SK-N-SH treated with all-trans-retinoic acid at 6 μM for 48 hours (cell line): ENCODE measurements at places on chromosomes 4 and X.
A peak's percentile ranks its signal among the peaks of the same experiment; 100 is the strongest.

DNA sequence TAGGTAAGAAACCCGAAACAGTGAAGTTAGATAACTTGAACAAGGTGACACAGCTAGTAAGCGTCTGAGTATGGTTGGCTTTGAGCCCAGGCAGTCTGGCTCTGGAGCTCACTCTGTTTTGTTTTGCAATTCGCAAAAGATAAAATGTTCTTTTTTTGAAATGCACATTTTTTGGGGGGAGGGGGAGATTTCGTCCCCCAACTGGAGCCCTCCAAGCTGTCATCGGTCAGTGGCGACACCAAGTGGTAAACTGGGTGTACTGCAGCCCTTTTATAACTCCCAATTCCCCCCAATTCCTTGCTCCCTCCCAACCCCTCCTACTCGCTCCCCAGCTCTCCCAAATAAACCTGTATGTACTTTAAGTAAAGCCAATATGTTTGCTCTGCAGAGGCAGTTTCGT, 2.8 kb upstream of the CLCN5 start:
- no peak for ATAC-seq

GRCh38 chr4:5474756-5475155, 233.6 kb downstream of the EVC2 start:
- no peak for ATAC-seq

GRCh38 chrX:9141496-9141895, 107.6 kb upstream of the FAM9B start:
- ATAC-seq, result no peak

GRCh38 chrX:108558217-108558616, 118.6 kb downstream of the COL4A5 start:
- ATAC-seq, result no peak

GRCh38 chr4:78829296-78829695, 53.1 kb downstream of the BMP2K start:
- ATAC-seq, result peak; percentile 70

GRCh38 chrX:12595720-12596119, 195.5 kb upstream of the PRPS2 start:
- ATAC-seq, result no peak

DNA sequence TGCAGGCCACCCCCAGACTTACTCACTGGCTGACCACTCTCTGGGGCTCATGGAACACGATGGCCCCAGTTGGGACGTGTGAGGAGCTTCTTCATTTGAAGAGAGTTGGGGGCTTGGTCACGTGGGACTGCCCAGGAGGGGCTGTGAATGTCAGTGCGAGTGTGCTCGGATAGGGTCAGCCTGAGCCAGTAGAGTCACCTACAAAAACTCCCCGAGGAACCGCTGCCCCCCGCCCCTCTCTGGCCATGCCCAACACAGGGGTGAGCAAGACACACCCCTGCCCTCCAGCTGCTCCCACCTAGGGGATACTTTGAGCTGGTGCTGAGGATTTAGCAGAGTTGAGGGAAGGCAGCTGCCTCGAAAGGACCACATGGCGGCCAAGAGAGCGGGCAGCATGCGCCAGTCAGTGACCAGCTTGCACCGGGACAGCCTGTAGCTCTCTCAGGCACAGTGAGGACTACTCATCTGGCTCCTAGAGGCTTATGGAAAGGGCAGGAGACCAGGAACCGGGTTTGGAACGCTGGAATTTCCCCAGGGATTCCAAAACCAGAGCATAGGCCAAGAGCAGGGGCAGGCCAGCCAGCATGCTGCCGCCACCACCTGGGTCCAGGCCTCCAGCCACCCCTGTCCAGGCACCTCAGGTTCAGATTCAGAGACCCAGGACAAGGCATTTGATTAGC, 8.4 kb downstream of the PNMA6E start:
- no peak for ATAC-seq

GRCh38 chr4:142191901-142192300, 555.5 kb downstream of the IL15 start:
- ATAC-seq, result no peak

DNA sequence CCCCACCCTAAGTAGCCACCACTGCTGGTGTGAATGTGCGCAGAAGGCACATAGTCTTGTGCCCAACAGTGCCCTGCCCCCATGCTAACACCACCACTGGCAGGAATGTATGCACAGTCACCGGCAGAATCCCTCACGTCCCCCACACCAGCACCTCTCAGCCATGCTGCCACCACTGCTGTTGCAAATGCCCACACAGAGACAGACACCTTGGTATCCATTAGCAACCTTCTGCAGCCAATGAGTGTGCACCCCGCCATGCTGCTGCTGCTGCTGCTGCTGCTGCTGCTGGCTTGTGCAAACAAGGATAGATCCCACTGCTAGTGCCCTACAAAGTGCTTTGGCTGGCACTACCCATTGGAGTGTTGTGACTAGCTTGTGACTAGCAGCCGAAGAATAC, 52.4 kb upstream of the MMAA start:
- ATAC-seq, result peak; percentile 22; the same call in 2 of the 3 replicates

DNA sequence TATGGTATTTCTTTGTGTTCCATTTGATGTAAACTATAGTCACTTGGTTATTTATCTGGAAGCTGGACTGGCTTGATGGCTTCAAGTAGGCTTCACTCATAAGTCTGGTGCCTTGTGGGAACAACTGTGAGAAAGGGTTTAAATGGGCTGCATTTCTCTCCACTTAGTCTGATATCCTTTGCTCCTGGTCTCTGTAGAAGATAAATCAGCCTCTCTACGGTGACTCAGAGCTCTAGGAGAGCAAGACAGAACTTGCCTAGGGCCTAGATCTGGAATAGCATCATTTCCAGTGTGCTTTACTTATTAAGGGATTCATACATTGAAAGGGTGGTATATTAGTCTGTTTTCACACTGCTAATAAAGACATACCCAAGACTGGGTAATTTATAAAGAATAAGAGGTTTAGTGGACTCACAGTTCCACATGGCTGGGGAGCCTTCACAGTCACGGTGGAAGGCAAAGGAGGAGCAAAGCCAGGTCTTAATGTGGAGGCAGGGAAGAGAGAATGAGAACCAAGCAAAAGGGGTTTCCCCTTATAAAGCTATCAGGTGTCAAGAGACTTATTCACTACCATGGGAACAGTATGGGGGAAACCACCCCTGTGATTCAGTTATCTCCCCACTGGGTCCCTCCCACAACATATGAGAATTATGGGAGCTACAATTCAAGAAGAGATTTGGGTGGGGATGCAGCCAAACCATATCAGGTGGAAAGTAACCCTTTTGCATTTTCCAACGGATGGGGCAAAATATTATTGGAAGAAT, 1746.4 kb upstream of the PCDH7 start:
- no peak for ATAC-seq

DNA sequence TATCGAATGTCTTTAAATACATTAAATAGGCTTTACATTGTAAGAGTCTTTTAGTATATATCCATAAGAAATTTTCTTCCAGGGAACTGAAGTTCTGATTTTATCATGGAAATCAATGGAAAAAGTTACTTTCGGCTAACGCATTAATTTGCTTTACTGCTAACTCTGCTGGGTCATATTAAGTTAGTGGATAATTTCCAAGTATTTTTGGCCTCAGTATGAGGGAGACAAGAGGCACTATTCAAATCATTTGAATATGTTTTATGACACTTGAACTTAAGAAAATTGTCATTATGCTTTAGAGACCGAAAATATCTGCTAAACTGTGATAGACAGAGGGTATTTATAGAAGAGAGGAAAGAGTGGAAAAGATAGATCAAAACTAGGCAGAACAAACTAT, 237.5 kb downstream of the PCDH7 start:
- ATAC-seq, result no peak

DNA sequence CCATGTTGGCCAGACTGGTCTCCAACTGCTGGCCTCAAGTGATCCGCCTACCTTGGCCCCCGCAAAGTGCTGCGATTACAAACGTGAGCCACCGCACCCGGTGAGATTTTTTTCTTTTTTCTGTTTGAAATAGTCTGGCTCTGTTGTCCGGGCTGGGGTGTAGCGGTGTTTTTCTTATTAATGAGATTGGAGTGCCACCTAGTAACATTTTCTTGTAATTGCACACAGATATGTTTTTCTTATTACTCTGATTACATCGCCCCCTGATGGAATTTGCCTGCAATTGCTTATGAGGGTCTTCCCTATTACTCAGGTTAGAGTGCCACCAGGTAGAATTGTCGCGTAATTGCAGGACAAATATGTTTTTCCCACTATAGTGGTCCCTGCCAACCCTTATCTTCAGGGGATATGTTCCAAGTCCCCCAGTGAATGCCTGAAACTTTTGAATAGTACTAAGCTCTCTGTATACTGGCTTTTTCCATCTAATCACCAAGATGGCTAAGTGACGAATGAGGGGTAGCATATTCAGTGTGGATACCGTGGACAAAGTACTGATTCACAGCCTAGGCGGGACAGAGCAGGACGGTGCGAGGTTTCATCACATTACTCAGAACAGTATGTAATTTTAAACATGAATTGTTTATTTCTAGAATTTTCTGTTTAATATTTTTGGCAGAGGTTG, 8.6 kb upstream of the PDHA1 start:
- ATAC-seq, result no peak

DNA sequence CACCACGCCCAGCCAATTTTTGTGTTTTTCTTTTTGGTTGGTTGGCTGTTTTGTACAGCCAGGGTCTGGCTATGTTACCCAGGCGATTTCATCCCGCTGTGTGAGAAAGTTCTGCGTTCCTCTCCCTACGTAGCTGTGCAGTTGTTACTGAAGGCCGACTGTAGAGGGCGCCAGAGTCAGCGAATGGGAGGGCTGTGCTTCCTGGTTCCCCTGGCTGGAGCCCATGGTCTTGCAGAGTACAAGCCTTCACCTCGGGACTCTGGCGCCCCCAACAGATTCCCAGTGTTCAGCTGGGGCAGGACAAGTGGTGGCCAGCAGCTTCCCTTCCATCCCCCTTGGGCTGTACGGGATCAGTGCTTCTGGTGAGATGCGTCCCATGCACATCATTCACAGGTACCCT, 5.6 kb upstream of the CT45A1 start:
- ATAC-seq, result peak; percentile 84

- no peak for ATAC-seq
Observed at GRCh38 chrX:154348114-154348531, 26.3 kb downstream of the FLNA start.

DNA sequence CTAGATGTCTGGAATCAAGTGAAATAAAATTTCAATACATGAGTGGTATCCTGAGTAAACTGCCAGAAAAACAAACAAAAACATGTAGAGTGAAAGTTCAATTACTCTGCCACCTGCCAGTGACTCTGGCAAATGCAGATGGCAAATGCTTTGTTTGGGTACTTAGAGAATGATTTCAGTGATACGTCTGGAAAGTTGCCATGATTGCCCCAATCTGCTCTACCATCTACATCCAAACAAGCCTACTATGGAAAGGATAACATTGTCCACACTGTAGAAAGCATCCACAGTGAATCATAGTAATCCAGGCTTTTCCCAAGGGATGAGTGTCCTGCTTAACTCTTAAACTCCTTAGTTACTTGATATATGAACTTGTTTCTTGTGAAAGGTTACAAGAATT, 3.4 kb downstream of the SPATA4 start:
- ATAC-seq, result no peak

DNA sequence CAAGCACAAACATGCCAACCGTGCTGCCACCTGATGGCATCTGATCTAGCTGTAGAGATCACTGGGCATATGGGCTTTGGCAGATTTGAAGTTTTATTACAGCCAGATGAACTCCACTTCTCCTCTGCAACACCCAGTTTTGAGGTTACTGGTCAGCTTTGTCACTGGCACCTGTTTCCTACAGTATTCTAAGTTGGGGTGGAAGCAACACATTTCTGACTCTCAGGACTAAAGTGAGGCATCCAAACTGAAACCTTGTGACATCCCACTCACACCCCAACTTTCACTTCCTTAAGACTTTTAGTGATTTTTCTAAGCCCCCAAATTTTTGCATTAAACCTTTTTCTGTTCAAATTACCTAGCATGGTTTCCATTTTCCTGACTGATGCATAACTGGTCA, 115.1 kb upstream of the PCDH18 start:
- ATAC-seq, result no peak

GRCh38 chr4:184473499-184474262, 669 bp downstream of the IRF2 start:
- ATAC-seq, result no peak; the same call in 2 of the 3 replicates

GRCh38 chr4:145531223-145531622, 49.6 kb downstream of the SMAD1 start:
- ATAC-seq, result no peak

GRCh38 chrX:69285401-69285877, 120.2 kb upstream of the PJA1 start:
- ATAC-seq, result peak; percentile 13

DNA sequence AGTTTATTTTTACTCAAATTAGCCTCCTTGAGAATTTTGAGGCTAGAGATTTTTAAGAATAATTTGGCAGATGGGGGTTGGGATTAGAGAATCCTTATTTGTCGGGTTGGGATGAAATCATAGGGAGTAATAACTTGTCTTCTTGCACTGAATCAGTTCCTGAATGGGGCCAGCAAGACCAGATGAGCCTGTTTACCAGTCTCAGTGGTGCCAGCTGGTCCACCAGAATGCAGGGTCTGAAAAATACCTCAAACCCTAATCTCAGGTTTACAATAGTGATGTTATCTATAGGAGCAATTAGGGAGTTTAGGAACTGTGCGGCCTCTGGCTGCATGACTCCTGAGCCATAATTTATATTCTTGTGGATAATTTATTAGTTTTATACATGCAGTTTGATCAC, 705.9 kb upstream of the AGA start:
- no peak for ATAC-seq
